ENCODE measurements at places on chromosomes 11 and 22.

DNA sequence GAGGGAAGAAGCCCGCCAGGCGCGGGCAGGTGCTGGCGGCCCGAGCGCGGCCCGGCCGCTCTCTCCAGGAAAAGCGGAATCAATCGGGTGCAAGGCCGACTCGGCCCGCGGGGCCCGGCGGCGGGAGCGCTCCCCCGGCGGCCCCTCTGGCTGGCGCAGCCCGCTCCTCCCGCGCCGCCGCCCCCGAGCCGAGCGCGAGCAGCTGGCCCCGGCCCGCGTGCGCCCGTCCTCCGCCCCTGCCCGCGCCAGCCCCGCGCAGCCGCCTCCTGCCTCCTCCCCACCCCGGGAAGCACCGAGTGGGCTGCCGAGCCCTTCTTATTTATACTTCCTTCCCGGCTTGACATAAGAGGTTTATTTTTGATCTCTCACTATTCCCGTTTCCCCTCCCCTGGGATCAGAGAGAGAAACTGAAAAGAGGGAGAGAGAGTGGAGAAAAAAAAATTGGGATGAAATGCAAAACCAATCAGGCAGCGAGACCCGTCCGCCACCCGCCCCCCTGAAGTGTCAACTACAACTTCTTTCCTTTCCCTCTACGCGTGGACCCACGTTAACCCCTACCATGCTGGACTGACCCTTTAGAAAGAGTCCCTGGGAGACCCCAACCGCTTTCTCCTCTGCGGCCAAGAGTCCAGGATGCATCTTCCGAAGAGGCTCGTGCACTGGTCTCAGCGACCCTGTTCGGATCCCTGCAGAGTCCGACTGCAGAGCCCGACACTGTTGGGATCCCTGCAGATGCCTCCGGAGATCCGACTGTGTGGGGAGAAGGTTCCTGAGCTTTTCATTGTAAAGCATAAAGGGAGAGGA, at the start of gene ADAMTS8:
Gene ADAMTS8, minus strand, starts transcription at position 294 of the 804 bp plus-strand sequence. CDS start 323 bp downstream, outside the sequence.
- DNase-seq, result no peak

DNA sequence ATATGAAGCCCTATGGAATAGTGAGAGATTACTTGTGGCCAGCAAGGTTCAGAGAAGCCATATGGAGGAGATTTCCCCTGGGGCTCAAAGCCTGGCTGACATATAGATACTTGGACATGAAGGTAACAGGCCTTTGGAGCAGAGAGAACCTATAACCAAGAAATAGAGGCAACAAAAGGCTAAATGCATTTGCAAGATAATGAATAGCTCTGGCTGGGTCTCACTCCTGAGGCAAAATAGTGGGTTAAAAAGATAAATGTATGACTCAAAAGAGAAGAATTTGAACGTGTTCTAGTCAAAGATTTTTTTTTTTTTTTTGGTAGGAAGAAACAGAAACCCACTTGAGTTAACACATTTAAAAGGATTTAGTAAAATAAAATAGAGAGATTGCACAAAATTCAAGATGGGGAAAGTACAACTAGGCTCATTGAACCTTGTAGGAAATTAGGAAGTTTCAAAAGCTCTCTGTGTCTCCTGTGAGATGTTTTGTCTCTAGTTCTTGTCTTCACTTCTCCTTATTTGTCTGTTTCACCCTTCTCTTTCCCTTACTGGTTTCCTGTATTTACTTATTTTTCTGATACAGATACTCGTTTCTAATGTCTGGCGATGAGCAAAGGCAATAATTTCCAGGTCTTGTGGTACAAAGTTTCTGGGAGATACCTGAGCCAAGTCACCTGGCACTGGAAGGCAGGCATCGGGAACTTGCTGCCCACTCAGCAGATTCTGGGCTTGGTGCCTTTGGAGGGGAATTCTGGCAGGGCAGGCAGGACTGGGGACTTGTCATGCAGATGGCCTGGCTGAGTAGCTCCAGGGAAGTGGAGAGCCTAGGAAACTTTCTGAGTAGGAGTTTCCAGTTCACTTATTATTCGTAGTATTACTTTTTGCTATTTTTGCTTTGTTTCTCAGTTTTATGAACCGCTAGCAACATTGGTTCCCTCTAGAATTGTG, 49.2 kb upstream of the SESN3 start:
- DNase-seq, result no peak

DNA sequence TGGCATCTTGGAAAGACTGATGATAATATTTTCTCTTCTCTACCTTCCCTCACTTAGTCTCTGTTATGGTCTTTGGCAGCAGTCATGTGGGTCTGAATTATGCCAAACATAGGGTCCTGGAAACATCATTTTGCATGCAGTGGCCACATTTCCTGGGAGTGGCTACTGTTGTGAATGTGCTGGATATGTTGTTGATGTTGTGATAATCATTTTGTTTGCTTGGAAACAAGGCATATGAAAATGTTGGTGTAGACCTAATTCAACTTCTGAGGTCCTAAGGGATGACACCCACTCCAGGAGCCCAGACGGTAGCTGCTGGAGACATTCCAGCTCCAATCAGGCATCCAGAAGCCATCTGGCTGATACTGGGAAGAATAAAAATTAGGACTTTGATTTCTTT, 109.7 kb downstream of the DCDC1 start:
- DNase-seq, result no peak

GRCh38 chr11:73176874-73177155, 34.7 kb upstream of the FCHSD2 start:
- no peak for DNase-seq

DNA sequence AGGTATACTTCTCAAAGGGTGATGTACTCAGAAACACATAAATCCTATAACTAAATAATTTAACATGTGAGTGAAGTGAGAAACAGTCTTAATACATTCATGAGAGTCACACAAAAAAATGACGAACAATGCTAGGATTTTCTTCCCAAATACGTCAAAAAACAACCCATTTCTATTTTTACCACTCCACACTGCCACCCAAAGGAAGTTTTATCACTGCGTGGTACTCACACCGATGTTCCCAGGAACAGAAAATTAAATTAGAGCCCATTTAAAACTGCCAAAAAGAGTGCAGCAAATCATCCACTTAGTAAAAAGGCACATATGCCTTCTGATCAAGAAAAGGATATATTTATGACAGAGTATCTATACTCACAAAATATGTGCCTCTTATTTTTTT, 710.9 kb upstream of the FAT3 start:
- no peak for DNase-seq

- no peak for DNase-seq
Measured at GRCh38 chr11:133249065-133249464, 283.2 kb downstream of the OPCML start.

DNA sequence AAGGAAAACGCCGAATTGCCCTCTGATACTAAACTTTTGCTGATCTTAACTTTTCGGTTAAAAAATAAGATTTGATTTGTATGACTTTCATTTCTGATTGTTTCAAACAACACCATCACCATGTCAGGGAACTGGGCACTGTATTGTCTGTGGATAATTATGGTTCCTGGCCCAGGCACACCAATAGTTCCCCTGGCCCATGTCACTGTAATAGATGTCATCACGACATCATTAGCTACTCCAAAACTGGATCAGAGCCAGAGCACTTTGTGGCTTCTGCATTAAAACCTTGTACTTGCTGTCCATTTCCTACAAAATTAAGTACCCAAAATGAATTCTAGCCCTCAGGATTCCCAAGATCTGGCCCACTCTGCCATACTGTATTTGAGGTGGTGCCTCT, 119.5 kb upstream of the NARS2 start:
- DNase-seq, result no peak

- DNase-seq, result peak; percentile 22
Measured at GRCh38 chr11:134662629-134663360, 250.8 kb upstream of the B3GAT1 start.

- DNase-seq, result peak; percentile 66
Measured at GRCh38 chr22:50089682-50090411, at the start of gene MOV10L1. MOV10L1 (plus strand) TSS chr22:50090006; CDS start chr22:50090089, 83 bp downstream.

DNA sequence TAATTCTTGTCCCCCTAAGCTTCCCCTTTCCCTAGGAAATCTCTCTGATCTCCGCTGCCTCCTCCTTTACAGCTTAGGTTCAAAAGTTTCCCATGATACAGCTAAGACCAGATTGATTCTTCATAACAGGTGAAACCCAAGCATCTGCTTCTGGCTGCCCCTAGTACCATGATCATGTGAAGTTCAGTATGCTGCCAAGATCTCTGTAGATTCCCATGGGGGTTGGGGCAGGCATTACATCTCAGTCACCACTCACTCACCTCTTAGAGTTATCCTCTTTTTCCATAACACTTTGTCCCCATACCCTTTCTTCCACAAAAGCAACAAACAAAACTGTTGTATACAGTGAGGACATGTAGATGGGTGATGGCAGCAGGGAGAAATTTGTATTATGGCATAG, 44.0 kb downstream of the RRP8 start:
- DNase-seq, result no peak

Measured in activated CD8-positive, alpha-beta memory T cell treated with anti-CD3 and anti-CD28 coated beads, Interleukin-2, amount 50 U/mL, for 48 hours (primary cell).